ENCODE measurements at places on chromosomes 7 and 10.

GRCh38 chr10:127999297-128000129 lies 92.6 kb downstream of the PTPRE start:
- DNase-seq, result no peak

- no peak for DNase-seq
Measured at GRCh38 chr10:69662173-69662877, 32.3 kb downstream of the FAM241B start.

GRCh38 chr10:131857156-131858117 lies 43.4 kb upstream of the PPP2R2D start:
- DNase-seq, result no peak

DNA sequence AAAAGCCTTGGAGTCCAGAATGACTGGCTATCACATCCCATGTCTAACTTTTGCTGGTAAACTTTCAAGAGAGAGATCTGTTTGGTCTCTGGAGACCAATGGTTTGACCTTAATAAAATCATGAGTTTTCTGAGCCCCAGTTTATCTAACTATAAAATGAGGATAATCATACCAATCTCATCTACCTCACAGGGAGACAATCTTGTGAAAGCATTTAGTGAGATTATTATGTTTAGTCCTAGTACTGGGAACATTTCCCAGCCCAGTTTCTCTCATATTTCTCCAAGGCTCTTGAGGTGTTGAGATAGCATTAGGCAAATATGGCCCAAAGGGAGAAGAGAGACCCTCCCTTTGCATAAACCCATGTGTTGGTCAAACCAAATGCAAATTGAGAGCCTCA lies 25.8 kb downstream of the ABCC2 start:
- no peak for DNase-seq

DNA sequence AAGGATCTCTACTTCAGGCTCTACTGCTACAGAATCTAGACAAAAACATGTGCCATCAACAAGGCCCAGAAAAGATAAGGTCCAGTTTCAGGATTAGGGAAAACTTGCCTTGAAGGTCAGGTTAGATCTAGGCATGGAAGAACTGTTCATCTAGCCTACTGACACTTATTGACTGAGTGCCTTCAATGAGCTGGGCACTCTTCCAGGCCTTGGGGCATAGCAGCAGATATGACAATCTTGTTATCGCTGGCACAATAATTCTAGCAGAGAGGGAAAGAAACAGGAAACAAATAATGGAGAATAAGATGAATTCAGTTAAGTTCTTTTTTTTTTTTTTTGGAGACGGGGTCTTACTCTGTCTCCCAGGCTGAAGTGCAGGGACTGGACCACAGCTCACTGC lies 71.6 kb downstream of the ADCYAP1R1 start:
- DNase-seq, result no peak

- no peak for DNase-seq
Measured at GRCh38 chr10:122162671-122163173, 108.4 kb upstream of the BTBD16 start.
